ENCODE measurements at places on chromosomes 6 and 20.

DNA sequence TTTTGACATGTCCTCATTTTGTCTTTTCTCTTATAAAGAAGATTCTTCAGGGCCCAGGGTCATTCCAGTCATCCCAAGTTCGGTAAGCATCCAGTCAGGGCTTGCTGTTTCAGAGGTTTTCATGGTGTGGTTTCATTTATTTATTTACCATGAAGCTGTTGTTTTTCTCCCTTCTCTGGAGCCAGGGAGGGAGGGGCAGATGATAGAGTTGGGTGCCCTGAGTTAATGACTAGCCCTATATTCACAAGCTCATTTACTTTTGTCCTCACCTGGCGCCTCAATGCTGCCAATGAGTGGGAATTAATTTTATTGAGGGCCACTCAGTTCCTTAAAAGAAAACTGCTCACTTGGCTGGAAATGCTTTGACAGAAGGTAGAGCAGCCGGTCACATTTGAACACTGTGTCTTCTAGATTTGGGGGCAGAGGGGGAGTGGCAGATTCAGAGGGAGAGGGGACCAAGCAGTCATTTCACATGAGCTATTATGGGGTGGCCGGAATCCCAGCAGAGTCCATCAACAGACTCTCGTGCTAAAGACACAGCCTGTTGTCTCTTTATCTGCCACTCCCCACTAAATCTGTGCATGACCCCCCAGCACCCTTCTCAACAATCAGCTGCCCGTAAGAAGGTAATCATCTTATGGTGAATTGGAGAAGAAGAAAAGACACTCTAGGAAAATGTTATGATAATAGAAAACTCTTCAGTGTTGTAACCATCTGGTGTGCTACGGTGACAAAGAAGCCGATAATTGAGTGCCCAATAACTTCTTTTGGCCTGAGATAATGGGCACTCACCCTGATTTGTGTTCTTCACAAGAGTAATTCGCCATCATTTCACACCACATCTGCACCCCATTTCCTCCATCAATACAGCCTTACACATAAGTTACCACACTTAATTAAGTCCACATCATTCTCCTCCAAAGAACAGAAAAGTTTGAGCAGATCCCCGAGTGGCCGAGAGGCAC, 573.5 kb upstream of the JAG1 start:
- no peak for DNase-seq

DNA sequence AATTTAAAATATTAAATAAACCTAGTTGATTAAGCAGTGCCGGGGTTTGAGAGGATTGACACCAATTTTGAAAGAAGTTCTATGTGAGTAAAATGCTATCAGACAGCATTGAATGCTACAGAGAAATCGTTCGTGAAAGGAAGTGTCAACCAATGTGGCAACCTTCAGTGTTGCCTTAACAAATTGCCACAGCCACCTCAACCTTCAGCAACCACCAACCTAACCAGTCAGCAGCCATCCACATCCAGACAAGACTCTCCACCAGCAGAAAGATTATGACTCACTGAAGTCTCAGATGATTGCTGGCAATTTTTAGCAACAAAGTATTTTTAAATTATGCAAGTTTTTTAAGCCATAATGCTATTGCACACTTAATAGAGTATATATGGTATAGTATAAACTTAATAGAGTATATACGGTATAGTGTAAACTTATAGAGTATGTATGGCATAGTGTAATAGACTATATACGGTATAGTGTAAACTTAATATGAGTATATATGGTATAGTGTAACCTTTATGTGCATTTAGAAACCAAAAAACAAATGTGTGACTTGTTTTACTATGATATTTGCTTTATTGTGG, 65.3 kb upstream of the ID4 start:
- DNase-seq, result no peak

- no peak for DNase-seq
Measured at GRCh38 chr6:168132531-168133167, 53.6 kb upstream of the FRMD1 start.

DNA sequence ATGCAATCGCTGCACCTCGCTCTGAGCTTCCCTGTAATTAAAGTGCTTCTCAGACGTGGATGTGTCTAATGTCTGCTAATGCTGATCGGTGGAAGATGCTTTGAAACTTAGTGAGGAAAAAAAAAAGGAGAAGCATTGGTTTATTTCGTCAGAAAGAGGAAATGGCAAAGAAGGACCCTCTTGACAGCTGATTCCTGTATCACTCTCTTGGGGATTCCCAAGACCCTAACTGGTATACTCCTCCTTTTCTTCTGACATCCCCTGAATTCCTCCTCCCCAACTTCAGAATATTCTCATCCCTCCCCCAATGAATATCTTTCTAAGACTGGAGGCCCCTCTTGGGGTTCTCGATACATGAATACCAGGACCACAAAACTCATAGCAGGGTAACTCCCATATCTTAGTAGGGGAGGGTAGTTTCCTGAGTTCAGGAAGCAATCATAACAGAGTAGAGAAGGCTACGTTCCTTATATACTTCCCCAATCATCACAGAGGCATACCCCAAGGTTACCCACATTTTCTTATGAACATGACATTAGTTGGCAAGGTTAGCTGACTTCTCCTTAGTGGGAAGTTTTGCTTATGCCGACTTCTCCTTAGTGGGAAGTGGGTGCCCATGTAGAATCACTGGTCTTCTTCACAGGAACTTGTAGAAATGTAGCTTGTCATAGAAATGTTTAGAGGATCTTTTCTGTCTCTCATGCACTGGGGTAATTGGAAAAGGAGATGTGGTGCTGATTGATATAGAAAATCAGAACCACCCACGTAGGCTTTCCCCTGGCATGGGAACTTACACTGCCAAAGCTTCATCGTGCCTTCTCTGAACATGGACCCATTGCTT, 63.8 kb upstream of the ATXN1 start:
- DNase-seq, result no peak

GRCh38 chr6:88143421-88144157, 22.6 kb downstream of the CNR1 start:
- DNase-seq, result no peak

GRCh38 chr20:23641936-23642751, 4.4 kb upstream of the CST3 start:
- DNase-seq, result no peak

DNA sequence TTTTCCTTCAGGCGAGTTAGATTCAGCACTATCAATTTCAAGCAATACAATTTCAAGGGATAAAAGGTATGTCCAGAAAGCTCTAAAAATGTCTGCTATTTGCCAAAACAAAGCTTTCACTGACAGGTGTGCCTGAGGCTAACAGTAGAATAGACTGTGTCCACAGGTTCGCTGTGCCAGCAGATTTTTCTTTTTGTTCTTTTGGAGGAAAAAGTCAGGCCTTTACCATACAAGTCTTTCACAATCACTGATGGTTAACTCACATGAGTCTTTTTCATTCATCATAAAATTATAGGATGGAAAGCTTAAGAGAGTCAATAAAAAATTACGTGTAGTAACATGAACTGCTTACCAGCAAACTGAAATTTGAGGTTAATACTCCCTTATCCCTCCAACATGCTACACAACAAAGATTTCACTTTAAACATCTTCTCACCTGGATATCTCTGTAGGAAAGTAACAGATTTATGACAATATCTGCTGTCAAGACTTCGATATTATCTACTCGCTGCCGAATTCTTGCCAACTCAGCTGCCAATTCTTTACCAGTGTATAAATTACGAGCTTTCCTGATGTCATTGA, 95.4 kb downstream of the MAP3K5 start:
- no peak for DNase-seq

GRCh38 chr6:102670735-102671134, 1277.2 kb downstream of the GRIK2 start:
- DNase-seq, result no peak

DNA sequence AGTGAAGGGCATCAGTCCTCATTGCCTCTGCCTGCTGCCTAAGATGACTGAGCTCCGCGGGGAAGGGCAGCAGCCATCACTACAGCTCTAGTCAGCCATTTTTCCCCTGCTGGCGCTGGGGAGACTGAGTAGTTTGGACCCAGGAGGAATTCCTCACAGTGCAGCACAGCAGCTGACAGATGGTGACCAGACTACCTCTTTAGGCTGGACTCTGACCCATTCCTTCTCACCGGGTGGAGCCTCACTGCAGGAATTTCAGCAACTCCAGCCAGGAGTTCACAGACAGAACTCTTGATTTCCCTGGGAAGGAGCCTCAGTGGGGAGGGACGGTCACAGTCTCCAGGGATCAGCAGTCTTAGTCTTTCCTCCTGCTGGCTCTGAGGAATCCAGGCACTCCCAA, 492.0 kb upstream of the MMS22L start:
- DNase-seq, result no peak

- DNase-seq, result no peak
Measured at GRCh38 chr20:63133481-63134091, 82.3 kb downstream of the YTHDF1 start.

DNA sequence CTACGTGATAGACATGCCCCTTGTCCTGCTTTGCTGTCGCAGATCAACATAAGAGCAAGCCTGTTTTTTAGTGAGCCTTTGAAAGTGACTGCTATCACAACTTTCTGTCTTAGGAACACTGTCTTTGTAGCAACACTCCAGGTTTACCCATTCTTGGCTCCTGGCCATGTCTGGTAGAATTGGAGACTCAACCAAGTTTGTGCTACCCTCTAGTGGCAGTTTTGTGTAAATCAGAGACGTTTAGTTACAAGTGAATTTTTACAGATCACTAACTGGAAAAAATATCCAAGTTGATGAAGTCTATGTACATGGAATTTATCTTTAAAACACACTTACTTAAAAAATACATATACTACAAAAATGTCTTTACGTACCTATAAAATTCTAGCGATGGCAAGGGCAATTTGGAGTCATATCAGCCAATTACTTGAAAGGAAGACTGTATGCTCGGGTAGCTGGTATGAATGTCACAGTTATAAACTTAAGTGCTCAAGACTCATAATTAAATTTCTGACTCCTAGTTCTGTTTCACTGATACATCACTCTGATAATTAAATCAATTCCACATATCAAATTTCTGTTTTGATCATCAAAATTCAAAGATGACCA, 101.4 kb downstream of the ADGB start:
- no peak for DNase-seq

DNA sequence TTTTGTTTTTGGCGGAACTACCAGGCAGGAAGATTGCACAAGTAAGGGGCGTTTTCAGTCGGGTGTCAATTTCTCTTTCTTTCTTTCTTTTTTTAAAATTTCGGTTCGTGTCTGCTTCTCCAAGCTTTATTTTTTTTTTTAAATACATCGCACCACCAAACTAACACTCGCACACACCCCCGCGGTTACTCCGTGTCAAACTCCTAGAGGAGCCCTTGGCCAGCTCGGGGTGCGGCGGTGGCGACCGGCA, 338 bp downstream of the UTRN start:
- no peak for DNase-seq

DNA sequence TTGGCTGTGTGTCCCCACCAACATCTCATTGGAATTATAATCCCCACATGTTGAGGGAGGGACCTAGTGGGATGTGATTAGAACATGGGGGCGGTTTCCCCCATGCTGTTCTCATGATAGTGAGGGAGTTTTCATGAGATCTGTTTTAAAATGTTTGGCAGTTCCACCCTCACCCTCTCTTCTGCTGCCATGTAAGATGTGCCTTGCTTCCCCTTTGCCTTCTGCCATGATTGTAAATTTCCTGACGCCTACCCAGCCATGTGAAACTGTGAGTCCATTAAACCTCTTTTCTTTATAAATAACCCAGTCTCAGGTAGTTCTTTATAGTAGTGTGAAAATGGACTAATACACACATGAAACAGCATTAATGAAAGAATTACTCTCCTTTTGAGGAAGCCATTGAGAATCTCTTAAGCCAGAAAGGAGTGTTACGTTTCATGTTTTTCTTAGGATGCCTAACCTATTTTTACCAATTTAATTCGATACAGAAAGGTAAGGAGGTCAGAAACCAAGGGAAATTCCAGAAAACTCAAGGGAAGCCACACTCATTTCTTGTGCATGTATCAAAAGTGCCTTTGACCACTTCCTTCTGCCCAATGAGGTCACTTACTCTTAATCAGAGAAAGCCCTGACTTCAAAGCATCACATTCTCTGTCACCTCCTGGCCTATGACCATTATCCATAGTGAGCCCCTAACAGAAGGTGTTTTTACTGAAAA, 24.7 kb upstream of the HINT3 start:
- no peak for DNase-seq

DNA sequence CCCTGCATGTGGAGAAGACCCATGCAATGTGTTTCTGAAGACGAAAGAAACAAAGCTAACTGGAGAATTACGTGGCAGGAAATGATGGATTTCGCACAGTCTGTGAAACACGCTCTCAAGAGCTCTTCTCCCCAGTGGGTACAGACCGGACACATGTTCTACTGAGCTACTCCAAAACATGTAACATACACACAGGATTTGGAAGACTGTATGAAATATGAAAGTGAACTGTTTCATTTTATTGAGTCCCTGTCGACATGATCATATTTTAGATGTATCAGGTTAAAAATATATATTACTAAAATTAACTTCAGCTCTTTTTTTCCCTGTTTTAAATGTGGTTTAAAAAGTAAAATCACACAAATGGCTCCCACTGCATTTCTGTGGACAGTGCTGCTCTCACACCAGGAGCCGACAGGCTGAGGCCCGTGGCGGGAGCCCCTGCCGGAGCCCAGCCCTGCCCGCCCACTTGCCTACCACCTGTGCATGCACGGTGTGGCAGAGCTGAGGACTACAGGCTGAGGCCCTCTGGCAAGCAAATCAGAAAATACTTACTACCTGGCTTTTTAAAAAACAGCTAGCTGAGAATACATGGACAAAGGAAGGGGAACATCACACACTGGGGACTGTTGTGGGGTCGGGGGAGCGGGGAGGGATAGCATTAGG, 58.9 kb upstream of the NXT1 start:
- DNase-seq, result no peak

DNA sequence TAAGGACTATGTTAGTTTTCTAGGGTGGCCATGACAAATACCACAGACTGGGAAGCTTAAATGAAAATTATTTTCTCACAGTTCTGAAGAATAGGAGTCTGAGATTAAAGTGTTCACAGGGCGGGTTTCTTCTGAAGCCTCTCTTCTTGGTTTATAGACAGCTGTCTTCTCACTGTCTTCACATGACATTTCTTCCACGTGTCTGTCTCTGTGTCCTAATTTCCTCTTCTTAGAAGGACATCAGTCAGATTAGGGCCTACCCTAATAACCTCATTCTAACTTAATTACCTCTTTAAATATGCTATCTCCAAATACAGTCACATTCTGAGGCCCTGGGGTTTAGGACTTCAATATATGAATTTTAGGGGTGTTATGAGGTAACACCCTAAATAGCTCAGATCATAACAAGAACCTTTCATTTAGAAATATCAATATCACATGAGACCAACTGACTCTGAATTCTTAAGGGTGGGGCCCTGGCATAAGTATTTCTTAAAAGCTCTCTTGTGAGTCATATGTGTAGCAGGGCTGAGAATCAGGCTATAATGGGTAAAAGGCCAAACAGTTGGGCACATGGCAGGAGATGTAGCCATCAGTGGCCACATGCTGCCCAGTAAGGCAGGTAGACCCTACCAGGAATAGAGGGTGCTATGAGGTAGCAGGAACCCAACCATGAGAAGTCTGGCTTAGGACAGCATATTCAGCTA, 62.0 kb upstream of the TENT5A start:
- DNase-seq, result no peak
